ENCODE measurements at places on chromosomes 2 and 18. TPM values are rescaled to one million over a fixed set of nuclear protein-coding genes. Genes with fewer than 3 reads are reported as not detected.
A peak's percentile ranks its signal among the peaks of the same experiment; 100 is the strongest.

GRCh38 chr2:10006236-10007161, 36.9 kb upstream of the KLF11 start:
- DNase-seq = peak; percentile 89

- DNase-seq = no peak
Measured at GRCh38 chr2:175476948-175477347, 295.4 kb upstream of the ATP5MC3 start.

GRCh38 chr2:234998404-234999211, 46.8 kb downstream of the SH3BP4 start:
- DNase-seq = no peak

DNA sequence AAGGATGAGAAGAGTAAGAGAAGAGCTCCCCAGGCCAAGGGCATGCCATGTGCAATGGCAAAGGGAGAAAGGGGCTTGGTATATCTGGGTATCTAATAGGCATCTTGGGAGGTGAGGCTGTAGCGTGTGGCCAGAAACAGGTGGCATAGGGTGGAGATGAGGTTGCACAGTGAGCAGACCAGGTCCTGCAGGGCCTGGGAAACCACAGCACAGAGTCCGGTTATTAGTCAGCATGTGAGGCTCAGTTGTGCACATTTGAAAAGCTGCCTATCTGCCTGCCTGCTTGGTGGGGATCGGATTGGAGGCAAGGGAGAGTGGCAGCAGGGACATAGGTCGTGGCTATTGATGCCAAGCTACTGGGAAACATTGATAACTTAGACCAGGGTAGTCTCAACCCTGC, 190.6 kb downstream of the TPGS2 start:
- DNase-seq = no peak

The TRABD2A gene
- 6.3 TPM for total RNA-seq

The DNAJC5G gene
- total RNA-seq = not detected

GRCh38 chr2:237305579-237305978, 108.4 kb downstream of the COL6A3 start:
- DNase-seq = no peak

GRCh38 chr2:138433995-138434951, 67.3 kb upstream of the SPOPL start:
- DNase-seq = no peak

- DNase-seq = no peak
Measured at GRCh38 chr2:165959371-165959770, 5.8 kb upstream of the TTC21B start.

DNA sequence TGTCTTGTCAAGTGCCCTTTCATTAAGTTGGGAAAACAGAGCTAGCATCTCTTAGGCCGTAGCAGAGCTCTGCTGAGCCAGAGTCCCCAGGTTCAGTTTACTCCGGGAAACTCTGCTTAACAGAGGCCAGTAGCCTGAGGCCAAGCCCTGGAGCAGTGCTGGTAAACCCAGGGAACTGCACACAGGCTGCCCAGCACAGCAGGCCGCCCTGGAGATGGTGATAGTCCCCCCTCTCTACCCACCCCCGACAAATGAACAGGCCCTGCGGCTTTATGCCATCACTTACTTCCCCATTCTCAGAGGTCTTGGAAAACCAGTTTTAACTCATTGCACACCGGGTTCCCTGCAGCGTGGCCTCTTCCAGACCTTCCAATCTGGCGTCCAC, 3.5 kb downstream of the CNNM4 start:
- DNase-seq = no peak

- no peak for DNase-seq
Measured at GRCh38 chr2:106057206-106057605, 136.9 kb downstream of the UXS1 start.

The FAP gene
- total RNA-seq = 24.7 TPM

- no peak for DNase-seq
Measured at GRCh38 chr2:134739879-134740301, 21.1 kb upstream of the TMEM163 start.

GRCh38 chr2:88563129-88563528, 64.1 kb downstream of the EIF2AK3 start:
- DNase-seq = no peak

The TTN gene
- total RNA-seq = 12.0 TPM

- no peak for DNase-seq
Measured at GRCh38 chr2:203338322-203338721, 10.1 kb downstream of the ABI2 start.

GRCh38 chr18:9709304-9709877, 1.3 kb downstream of the RAB31 start:
- DNase-seq = peak; percentile 45

DNA sequence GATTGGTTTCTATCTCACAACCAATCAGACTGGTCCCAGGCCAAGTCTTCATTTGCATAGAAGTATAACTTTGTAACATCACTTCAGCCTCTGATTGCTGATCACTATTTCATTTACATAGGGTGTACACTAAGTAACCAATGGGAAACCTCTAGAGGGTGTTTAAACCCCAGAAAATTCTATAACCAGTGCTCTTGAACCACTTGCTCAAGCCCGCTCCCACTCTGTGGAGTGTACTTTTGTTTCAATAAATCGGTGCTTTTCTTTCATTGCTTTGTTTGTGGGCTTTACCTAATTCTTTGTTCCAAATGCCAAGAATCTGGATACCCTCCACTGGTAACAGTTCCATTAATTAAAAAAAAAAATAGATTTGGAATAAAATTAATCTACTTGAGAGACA, 77.0 kb downstream of the TMEFF2 start:
- DNase-seq = no peak

The C2orf15 gene
- total RNA-seq = 0.32 TPM

GRCh38 chr2:196502386-196502785, 137.1 kb upstream of the CCDC150 start:
- no peak for DNase-seq

DNA sequence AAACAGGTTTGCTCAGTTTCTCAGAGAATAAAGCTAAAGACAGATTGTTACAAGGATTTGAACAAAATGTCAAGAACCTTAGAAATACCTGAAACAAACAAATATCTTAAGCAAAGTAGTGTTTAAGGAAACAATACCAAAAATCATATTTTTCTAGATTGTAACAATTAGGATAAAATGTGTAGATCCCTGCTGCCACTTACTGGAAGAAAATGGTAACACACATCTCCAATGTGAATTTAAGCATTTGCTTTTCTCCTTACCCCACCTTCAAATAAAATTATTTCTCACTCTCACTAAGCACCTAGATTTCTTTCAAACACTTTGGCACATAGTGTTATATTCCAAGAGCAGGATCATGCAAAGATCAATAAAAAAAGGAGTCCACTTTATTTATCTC, 34.9 kb downstream of the SUCLG1 start:
- DNase-seq = no peak

- DNase-seq = peak; percentile 87
Measured at GRCh38 chr2:240920783-240921231, 14.7 kb downstream of the CROCC2 start.

All from mesenteric fat pad (tissue), 1 donor.